Activated CD4-positive, alpha-beta T cell treated with anti-CD3 and anti-CD28 coated beads for 24 hours (primary cell): ENCODE measurements at places on chromosomes 12 and 14.

DNA sequence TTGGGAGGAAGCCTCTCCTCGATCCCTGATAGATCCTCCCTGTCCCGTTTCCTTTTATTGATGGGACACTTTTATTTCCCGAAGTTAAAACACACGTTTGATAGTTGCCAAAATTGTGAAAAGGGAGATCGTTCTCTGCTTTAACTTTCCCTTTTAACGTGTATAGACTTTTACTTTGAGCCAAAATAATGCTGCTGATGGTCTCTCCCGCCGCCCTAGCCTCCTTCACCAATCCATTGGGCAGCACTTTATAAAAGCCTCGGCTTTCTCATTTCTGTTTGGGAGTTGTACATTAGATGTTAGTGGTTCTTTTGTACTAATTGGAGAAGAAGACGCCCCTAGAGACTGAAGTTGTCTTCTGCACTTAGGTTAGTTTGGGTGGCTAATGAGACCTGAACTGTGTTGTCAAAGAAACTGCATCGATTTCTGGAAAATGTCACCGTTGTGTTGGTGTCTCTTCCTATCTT is 1.4 kb downstream of the TMTC2 start:
- DNase-seq, result no peak

GRCh38 chr12:40313928-40314327 is 89.1 kb downstream of the LRRK2 start:
- no peak for DNase-seq

DNA sequence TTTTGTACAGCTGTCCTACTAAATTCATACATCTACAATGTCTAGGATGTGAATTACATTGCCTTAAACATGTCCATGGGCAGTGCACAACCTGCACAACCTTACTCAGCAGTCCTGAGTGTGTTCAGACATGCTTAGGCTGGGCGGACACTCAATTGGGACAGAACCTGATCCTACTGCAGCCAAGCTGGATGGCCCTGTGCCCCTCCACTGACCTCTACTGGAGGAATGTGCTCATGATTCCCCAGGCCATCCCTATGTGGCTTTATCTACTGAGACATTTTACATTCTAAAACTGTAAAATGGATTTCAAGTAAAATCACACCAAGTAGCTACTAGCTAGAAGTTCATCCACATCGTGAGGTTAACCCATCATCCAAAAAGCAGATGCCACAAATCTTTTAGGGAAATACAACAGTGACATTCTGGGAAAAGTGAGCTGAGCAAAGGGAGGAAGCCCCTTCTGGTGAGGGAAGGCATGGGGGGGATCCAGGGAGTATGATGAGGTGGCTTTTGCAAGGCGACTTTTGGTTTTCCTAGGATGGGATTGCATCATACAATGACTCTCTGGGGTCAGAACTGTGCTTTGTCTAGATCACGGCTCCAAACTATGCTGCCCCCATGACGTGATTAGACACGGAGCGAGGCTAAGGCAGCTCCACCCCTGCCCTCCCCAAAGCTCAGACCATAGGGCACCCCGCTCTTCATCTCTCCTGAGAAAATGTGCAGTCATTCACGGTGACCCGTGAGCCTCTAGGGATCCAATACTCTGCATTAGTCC is 911.7 kb upstream of the TMEM132C start:
- no peak for DNase-seq

- DNase-seq, result no peak
Observed at GRCh38 chr14:34107441-34107840, 156.6 kb upstream of the EGLN3 start.

DNA sequence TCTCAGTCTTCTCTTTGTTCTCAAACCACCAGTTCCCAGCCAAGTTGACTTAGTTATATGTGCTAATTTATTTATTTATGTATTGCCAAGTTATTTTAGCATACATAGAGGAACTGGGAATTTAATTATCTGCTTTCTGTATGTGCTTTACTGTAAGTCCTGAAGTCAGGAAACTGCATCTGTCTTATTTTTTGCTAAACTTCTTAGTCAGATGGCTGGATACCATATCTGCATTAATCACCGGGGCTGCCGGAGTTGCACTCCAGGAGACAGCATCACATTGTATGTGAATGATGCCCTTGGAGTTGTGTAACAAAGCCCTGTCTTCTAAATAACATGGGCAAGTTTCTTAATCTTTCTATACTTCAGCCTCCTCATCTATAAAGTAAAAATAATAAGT is 96.2 kb downstream of the MON2 start:
- no peak for DNase-seq

GRCh38 chr12:55673638-55674037 is 34.1 kb downstream of the ITGA7 start:
- DNase-seq, result no peak

DNA sequence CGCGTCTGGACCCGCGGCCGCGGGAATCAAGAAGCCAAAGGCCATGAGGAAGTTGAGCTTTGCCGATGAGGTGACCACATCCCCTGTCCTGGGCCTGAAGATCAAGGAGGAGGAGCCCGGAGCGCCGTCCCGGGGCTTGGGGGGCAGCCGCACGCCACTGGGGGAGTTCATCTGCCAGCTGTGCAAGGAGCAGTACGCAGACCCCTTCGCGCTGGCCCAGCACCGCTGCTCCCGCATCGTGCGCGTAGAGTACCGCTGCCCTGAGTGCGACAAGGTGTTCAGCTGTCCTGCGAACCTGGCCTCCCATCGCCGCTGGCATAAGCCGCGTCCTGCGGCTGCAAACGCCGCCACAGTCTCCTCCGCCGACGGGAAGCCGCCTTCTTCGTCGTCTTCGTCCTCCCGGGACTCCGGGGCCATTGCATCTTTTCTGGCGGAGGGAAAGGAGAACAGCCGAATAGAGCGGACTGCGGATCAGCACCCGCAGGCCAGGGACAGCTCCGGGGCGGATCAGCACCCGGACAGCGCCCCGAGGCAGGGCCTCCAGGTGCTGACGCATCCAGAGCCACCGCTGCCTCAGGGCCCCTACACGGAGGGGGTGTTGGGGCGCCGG is 1.0 kb downstream of the INSM2 start:
- peak; percentile 35 for DNase-seq

DNA sequence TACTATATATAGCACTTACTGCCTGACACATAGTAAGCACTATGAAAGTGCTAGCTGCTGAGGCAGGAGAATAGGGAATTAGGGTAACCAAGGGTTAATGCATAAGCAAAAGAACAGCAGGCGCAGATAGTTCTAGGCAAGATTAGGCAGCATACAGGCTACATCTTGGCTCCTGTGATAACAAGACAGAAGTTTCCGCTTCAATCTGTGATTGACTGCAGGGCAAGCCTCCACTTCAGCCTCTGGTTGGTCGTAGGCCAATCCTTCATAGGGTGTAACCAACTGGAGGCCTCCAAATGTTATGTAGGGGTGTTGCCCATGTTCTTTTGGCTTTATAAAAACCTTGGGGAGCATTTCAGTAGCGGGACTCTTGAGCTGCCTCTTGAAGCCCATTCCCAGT is 46.9 kb downstream of the KLHL28 start:
- DNase-seq, result no peak

DNA sequence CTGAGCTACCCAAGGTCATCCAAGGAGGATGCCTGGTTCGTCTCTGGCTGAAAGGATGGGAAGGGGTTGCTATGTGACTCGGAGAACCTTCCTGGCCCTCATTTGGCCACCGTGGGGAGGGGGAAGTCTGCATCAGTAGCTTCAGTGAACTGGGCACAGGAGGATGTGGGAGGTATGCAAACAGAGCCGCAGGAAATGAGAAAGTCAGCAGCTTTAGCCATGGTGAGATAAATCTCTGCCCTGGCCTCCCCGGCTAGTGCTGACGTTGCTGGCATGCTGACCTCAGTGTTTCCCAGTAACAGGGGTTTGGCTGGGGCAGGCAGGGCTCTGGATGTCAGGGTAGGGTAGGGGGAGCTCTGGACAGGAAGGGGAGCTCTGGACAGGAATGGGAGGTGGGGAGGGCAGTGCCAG is 2.3 kb upstream of the CEBPE start:
- no peak for DNase-seq

DNA sequence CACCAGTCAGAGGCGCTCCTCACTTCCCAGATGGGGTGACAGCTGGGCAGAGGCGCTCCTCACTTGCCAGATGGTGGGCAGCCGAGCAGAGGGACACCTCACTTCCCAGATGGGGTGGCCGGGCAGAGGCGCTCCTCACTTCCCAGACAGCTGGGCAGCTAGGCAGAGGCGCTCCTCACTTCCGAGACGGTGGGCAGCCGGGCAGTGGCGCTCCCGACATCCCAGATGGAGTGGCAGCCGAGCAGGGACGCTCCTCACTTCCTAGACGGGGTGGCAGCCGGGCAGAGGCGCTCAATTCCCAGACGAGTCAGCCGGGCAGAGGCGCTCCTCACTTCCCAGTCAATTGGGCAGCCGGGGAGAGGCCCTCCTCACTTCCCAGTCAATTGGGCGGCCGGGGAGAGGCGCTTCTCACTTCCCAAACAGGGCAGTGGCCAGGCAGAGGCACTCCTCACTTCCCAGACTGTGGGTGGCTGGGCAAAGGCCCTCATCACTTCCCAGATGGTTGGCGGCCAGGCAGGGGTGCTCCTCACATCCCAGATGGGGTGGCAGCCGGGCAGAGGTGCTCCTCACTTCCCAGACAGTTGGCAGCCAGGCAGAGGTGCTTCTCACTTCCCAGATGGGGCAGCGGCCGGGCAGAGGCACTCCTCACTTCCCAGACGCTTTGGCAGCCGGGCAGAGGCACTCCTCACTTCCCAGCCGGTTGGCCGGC is 143.8 kb upstream of the ARID2 start:
- DNase-seq, result no peak
